ENCODE measurements at places on chromosomes 5 and 9.

DNA sequence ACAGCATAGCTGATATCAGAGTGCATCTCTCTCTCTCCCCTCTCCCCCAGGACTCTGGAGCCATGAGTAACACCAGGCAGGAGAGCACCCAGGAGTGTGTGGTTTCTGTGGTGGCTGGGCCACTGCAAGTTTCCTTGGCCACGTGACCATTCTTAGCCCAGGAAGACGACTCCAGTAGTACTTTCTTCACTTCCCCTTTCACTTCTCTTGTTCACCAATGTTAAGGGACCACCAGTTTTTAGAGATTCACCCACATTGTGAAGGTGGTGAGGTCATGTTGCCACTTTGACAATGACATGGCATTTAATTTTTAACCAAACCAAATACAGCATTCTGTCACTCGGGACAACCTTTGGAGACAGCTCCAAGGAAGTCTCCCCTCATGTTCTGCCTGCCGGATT, 17.9 kb upstream of the DAPK1 start:
- DNase-seq, result no peak

GRCh38 chr9:111598733-111599091, 735 bp downstream of the PTGR1 start:
- DNase-seq, result no peak

- DNase-seq, result peak; percentile 92
Observed at GRCh38 chr5:65624571-65625555, at the start of the genes SHLD3 and TRAPPC13. TSS of gene SHLD3 (plus strand) at chr5:65625027. CDS start at chr5:65629588, 4,561 bp downstream. TSS of gene TRAPPC13 (plus strand) at chr5:65625027. CDS start at chr5:65625061, 34 bp downstream.

DNA sequence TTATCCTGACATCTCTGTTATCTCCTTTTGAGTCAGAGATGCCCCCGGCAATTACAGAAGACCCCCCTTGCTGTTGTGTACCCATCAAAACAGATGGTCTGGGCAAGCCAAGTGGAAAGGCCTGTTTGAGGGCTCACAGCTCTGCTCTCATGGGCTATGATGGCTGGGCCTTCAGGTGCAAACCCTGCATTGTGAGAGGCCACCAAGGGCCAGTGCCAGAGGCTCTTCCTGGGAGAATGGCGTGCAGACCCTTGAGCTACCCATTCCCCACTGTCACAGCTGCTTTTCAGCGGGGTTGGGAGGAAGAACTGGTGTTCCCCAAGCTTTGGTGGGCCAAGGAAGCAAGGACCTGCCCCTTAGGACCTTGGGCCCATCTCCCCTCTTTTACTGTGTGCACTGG, 174.7 kb upstream of the PPP1R26 start:
- no peak for DNase-seq

- no peak for DNase-seq
Observed at GRCh38 chr5:15774632-15775031, 274.7 kb downstream of the FBXL7 start.

DNA sequence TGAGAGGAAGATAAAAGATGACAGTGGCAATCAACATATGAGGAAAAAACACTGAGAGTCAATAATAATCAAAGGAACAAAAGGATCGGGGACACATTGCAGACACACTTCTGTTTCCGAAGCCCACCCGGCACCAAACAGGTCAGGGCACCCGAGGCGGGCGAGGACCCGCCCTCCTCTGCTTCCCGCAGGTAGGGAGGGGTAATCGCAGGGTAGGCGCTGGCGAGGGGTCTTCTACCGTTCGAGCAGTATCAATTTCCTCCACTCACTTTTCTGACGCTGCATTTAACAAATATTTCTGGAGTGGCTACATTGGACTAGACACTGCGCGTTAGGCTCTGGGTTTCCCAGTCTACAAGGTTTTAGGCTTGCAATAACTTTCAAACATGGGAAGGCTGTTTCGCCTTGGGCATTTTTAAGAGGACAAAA, 1.3 kb downstream of the TXN start:
- no peak for DNase-seq

DNA sequence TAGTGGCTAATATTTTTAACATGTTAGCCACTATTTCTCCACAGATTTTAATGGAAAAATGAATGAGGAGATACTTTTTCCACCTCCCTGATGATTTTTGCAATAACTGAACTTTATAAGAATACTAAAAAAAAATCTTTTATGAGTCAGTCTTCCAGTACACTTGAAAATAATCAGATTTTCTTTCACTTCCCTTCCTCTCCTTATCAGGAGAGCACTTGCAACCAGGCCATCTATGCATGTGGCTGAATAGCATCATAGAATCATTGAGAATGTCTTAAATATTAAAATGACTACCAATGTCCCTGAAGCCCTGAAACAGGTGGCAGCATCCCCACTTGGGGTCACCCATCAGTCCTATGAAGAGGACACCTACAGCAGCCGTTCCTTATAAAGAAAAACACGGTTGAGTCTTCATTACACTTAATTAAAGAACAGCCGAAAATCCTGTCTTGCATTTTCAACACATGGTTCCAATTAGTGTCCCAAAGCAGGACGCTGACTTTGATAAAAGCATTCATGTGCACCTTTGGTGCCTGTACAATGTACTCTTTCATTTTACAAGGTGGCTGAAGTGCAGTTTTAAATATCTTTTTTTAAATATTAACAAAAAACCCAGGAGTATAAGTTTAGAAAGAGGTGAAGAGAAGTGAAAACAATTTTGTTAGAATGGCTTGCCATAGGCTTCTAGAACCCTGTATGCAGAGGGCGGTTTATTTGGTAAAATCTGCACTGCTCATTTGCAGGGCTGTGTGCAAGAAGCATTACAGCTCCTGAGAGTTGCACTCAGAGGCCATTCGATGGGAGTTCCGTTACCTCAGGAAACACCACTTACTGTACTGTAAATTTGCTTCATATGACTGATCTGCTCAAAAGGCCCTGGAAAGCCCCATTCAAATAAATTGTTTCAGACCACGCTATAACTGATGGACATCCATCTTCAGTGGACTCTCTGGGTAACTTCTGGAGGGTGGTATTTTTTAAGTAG, 106.9 kb upstream of the VCAN start:
- no peak for DNase-seq

- DNase-seq, result no peak
Observed at GRCh38 chr9:129463994-129464393, 156.9 kb downstream of the C9orf50 start.

DNA sequence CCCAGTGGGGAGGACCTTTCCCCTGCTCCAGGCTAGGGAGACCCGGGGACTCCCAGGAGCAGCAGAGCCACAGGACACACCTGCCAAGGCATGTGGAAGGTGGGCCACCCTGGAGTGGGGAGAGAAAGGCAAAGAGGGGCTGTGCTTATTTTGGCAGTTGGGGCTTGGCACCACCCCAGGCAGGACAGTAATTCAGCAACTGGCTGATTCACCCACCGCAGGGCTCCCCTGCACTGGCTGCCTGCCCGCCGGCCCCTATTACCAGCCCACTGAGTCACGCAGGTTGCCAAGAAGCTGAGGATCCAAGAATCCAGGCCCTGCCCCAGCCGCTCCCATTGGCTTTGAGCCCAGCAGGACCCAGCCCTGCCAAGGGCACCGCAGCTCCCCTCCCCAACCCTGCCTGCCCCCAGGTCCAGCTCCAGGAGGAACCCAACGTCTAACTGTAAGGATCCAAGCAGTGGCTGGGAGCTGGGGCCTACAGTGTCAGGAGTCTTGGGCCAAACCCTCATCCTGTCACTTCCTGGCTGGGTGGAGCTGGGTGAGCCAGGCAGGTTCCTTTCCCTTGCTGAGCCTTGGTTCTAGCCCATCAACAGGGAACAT, 14.2 kb upstream of the RALGDS start:
- peak; percentile 87 for DNase-seq

DNA sequence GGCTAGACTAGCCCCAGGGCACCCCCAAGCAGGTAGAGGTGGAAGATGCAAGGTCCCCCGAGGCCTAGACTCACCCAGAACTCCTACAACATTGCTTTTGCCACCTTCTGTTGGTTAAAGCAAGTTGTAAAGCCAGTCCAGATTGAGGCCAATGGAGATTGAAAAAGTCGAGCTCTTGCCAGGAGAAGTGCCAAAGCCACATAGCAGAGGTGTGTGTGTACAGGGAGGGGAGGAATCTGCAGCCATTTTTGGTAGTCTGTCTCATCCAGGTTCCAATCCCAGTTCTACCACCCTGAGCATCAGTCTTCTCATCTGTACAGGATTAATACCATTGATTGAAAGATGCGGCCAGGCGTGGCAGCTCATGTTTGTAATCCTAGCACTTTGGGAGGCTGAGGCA, 12.3 kb upstream of the URM1 start:
- no peak for DNase-seq

GRCh38 chr9:21331676-21332402, 3.4 kb downstream of the KLHL9 start:
- no peak for DNase-seq

DNA sequence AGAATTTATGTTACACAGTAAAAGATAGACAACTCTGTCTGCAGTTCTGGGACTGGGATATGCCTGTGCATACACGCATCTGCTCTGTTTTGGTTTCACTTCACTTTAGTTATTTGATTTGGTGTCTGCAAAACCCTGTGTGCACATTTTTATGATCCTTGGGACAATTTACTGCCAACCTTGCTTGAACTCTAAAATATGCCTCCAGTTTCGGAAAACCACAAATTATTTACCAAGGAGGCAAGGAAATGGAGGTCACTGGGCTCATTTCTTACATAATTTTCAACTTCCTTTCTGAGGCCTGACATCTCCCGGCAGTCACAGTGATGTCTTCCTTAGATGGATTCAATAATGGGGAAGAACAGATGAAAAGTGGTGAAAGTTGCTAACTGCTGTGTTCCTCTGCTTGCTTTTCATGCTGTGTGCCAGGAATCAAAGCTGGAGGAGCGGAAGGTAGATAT, 61.2 kb upstream of the TAF11L2 start:
- no peak for DNase-seq

DNA sequence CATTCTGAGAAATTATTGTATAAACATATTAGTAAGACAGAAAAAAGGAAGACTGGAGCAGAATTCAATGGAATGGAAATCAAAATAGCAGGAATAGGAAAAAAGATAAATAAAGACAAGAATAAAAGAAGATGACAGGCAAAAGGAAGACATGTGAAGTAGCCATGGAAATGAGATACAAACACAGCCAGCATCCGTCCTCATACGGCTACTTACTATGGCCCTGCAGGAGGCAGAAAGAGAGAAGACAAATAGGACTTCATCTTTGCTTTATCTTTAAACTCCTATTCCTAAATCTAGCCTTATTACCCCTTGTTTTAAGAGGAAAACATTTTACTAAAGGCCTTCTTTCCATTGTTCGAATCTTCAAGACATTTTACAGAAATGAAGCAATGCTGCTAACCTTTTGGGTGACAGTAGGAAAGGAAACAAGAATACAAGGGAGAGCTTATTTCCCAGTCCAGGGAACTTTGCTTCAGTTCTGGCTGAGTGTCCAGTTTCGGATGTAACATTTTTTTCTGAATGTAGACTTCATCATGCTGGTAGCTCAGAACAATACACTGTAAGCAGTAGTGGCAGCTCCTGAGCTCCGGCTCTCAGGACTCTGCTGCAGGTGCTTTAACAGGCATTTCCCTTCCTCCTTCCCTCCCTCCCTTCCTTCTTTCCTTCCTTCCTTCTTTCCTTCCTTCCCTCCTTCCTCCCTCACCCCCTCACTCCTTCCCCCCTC, 106.4 kb upstream of the SLC12A2 start:
- DNase-seq, result no peak

GRCh38 chr5:147081311-147081764, 153.5 kb upstream of the STK32A start:
- no peak for DNase-seq

GRCh38 chr9:97555164-97555563, 53.7 kb downstream of the TMOD1 start:
- no peak for DNase-seq

DNA sequence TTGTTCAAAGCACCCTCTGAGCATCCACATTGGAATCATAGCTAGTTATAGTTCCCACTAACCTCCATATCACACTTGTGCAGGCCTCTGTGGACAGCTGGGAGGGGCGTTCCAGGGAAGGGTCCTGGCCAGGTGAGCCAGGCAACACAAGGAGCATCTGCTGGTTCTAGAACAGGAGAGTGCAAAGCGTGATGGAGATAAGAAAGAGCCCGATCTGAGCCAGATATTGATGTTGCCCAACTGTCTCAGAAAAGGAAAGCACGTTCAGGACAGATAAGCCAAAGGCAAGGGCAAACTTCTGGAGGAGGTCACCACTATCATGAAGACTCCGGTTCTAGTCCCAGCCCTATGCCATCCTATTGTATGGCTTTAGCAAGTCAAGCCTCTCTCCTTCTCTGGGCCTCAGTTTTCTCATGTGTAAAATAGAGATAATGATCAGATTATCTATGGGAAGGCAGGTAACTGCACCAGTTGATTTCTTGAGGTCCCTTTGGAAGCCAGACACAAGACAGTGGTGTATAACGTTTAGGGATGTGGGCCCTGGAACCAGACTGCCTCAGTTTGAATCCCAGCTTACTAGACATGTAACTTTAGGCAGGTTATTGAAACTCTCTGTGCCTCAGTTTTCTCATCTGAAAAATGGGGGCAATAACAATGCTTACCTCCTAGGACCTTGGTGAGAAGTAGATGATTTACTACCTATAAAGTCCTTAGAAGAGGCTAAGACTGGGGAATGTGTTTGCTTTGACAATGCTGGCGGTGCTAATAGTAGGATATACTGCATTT, 19.8 kb downstream of the GABBR2 start:
- DNase-seq, result no peak

GRCh38 chr5:2459251-2459650, 292.2 kb downstream of the IRX2 start:
- DNase-seq, result no peak

GRCh38 chr9:114738581-114739316, 56.8 kb upstream of the TEX48 start:
- peak; percentile 84 for DNase-seq

- DNase-seq, result peak; percentile 50
Observed at GRCh38 chr9:6758498-6759184, 868 bp downstream of the KDM4C start.

GRCh38 chr5:140312067-140312790, 9.3 kb upstream of the PFDN1 start:
- DNase-seq, result no peak

GRCh38 chr5:26582350-26583045, 455.9 kb downstream of the CDH9 start:
- DNase-seq, result no peak

GRCh38 chr5:136525597-136525996, 160.3 kb upstream of the TRPC7 start:
- DNase-seq, result no peak

GRCh38 chr5:100828071-100828897, 74.8 kb downstream of the ST8SIA4 start:
- DNase-seq, result no peak

GRCh38 chr9:72444435-72444834, 77.0 kb upstream of the TMC1 start:
- no peak for DNase-seq

DNA sequence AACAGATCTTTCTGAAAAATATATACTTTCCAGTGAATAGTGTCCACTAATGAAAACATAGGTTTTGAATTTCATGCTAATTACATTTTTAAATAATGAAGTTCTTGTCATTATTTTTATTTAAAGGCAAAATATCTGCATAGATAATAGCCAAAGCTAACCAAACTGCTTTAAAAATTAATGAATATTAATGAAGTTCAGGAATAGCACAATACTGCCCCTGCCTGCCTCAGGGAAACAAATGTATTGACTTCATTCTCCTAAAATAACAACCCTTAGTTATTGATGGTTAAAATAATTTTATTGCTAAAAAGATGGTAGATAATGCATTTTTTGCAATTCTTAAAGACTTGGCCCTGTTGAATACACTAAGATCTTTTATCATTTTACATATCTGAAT, 103.6 kb upstream of the SSBP2 start:
- DNase-seq, result no peak

- DNase-seq, result peak; percentile 93
Observed at GRCh38 chr5:173969167-173970049, 19.6 kb upstream of the C5orf47 start.

GRCh38 chr5:149724884-149725283, 5.2 kb upstream of the PPARGC1B start:
- no peak for DNase-seq

All from A549 (cell line).